ENCODE measurements at places on chromosomes 5 and 9.

GRCh38 chr5:74288038-74288437 lies 352.5 kb downstream of the ENC1 start:
- no peak for DNase-seq

DNA sequence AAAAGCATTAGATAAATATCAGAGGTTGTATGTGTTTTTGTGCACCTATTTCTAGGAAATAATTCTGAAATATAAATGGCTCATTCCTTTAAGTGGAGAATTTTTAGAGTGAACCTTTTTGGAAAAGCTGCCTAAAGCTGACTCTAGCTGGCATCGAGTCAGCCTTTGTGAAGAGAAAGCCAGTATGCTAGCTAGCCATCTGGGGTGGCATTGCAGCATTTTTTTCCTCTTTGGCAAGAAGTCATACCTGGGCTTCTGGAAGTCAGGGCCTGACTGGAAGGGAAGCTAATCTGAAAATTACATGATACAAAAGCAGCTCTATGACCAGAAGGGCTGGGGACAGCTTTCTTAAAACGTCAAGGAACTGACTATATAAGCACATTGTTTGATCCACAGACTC lies 19.7 kb downstream of the ANP32B start:
- DNase-seq: no peak

DNA sequence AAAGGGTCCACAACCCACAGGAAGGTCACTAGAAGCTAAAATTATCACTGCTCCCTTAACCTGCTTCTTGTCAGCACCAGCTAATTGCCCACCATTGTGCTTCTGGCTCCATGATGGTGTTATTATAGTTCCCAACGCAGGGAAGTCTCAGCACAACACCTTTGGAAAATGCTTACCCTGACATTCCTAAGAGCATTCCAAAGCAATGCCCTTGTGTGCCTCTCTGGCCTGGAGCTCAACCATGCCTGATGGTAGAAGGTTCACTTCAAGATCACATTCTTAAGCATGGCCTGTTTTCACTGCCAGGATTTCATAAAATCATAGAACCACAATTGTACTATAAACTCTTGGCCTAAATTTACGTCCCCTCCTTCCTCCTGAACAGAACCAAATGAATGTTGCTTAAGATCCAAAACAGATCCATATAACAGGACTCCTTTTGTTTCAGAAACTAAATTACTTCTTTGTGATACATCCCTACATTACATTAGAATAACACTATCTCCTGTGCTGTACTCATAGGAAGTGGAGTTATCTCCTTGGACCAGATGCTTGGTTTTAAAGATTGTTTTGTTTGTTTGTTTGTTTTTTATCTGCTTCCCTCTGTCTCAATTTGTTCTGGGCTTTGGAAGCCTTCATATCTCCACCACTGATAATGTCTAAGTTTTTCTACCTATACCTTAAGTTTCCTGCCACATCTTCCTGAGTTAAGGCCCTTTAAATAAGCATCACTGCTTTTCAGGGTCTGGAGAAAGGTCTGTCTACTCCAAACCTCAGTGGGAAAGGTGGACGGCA lies 32.1 kb downstream of the ARL15 start:
- no peak for DNase-seq

DNA sequence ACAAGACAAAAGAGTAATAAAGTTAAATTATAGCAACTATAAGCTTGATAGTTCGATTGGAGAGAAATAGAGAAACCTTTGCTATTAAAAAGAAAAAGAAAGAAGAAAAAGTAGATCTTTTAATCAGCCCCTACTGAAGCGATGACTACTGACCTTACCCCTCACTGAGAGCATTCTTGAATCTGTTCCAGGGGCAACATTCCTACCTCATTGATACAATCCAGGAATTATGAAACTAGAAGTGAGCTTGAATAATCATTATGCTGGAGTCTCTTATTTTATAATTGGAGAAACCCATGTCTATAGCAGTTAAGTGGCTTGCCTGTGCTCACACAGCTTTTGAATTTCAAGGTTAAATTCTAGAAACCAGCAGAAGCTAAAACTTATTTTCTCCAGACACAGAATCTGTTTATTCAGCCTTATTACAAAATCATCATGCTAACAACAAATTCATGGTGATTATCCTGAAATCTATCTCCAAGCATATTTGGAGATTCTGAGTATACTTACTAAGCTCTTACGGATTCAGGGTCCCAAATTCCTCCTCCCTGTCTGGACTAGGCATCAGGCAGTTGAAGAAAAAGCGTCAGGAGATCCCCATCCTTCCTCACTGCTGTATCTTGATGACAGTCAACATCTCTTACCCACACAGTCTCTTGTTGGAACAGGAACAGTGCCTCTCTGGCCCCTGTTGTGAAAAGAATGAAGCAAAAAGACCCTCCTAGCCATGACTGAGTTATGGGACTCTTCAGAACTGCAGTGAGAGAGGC lies 547.6 kb upstream of the WWC1 start:
- peak; percentile 81 for DNase-seq

DNA sequence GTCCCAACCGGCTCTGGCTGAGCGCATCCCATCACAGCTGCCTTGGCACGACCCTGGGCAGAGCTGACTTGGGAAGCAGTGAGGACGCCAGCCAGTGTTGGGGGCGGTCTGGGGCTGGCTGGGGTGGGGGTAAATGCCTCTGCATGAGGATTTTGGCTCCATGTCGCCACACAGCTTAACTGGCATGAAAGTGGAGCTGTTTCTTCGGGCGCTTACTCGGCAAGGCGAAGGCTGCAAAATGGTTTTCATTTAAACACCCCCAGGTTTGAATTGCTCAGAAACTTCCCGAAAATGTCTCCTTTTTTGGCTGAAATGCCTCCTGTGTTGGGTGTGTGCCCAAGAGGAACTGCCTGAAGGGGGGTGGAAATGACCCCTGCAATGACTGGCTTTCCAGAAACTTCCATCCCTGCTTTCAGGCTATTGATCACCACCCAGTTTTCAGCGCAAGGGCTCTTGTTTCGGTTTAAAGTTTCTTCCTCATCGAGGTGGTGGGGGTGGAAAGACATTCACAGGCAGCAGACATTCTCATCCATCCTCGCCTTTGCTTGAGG lies 38.3 kb downstream of the PTGES start:
- DNase-seq: no peak

GRCh38 chr5:180082633-180083420 lies 11.3 kb upstream of the RNF130 start:
- DNase-seq: no peak

DNA sequence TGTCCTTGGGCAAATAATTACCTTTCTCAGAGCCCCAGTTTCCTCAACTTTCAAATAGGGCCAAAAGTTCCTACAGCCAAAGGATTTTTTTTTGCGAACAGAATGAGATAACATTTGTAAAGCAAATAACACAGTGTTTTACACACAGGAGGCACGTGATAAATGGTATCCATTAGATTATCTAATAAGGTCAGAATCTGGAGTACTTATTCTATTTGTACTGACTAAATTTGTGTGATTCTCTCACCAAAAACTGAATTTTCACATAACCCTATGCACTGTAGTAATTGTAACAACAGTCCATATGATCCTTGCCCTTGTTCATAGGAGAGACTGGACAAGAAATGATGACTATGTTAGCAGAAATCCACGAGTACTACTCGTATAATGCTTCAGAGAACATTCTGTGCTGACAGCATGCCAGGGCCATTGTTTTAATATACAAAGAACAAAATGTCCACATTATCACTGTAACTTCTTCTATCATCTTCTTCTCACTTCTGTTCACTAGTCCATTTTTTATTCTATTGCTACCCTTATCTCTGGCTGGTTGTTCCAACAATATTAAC lies 13.9 kb upstream of the FEM1C start:
- DNase-seq: peak; percentile 71

- no peak for DNase-seq
These were observed 15.8 kb upstream of the HMHB1 start for GRCh38 chr5:143796125-143796524.

DNA sequence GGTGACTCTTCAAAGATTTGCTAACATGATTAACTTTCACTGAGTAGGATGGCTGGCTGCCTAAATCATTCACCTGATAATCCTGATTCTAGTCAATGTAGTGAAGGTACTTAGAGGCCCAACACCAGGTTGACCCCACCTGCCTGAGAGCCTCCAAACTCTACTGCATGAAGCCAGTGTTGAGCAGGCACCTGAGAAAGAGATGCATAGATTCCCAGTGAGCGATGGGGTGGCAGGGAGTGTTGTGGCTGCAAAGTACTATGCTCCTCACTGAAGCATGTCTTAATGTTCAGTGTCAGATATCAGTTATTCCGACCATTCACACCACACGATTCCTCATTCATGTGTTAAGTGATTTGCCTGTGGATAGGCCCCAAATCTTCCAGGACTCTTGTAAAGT lies 804.4 kb downstream of the TLE4 start:
- DNase-seq: no peak

GRCh38 chr9:126687930-126688461 lies 74.3 kb downstream of the LMX1B start:
- DNase-seq: no peak

GRCh38 chr9:69107771-69108170 lies 66.3 kb upstream of the TJP2 start:
- no peak for DNase-seq

GRCh38 chr5:1724822-1725602 lies 74.6 kb downstream of the MRPL36 start:
- no peak for DNase-seq

DNA sequence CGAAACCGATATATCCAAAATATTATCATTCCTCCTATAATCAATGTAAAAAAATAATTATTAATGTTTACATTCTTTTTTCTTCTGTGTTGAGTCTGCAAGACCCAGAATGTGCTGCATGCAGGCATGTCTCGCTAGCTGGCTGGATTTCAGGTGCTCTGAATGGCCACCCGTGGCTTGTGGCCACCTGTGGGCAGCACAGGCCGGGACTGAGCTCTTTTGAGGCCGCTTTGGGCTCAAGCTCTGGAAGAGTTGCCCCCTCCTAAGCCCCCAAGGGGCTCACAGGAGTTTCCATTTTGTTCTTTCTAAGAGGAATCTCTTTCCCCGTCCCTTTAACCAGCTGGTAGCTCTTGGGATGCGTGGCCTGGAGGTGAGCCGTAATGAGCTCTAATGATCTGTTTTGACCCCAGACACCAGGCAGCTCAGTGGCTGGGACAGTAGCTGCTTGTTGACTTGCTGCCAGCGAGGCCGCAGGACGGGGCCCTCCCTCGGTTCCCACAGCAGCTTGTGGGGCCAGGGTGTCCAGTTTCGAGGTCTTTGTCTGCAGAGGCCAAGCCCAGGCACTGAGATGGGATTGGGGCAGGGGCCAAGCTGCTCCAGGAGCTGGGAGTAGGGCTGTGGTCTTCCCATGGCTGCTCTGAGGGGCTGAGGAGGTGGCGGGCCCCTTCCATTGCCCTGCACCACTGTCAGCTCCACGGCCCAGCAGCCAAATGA lies 20.8 kb downstream of the ASS1 start:
- DNase-seq: no peak

DNA sequence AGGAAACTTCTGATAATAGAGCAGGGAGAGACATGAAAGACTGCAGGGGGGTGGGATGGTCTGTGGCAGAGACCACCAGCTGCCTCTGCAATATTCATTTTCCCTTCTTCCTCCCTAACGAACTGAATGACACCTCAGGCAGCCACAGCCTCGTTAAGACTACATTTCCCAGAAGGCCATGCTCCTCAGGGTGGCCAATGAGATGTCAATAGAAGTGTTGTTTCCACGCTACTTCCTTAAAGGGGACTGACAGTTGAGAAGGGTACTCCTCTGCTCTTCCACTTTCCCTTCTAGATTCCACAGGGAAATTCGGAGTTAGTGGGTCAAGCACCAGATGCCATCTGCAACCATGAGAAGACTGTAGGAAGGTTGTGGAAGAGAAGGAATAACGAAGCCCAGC lies 52.0 kb upstream of the DAPK1 start:
- peak; percentile 35 for DNase-seq

GRCh38 chr5:101751105-101751504 lies 545.0 kb downstream of the SLCO4C1 start:
- no peak for DNase-seq
